ENCODE measurements at places on chromosomes 1 and 21.
A peak's percentile ranks its signal among the peaks of the same experiment; 100 is the strongest.

DNA sequence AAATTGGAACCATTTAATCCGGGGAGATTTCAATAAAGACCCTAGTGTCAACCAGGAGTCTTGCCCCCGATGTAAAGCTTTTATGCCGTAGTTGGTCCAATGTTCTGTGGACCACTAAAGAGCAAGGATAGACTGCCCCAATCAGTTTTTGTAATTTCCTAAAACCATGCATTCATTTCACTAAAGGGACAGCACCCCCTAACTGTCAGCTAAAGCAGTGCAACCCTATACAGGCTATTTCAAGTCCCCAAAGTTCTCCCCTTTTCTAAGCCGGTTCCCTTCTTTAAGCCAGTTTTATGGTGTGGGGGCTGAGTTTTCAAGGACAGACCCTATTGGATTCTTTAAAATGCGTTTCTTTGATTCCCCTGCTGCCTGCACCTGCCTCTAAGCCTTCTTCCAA, 12.7 kb upstream of the PDPN start:
- DNase-seq = no peak

GRCh38 chr1:245804696-245805095, 649.9 kb downstream of the KIF26B start:
- DNase-seq = no peak

DNA sequence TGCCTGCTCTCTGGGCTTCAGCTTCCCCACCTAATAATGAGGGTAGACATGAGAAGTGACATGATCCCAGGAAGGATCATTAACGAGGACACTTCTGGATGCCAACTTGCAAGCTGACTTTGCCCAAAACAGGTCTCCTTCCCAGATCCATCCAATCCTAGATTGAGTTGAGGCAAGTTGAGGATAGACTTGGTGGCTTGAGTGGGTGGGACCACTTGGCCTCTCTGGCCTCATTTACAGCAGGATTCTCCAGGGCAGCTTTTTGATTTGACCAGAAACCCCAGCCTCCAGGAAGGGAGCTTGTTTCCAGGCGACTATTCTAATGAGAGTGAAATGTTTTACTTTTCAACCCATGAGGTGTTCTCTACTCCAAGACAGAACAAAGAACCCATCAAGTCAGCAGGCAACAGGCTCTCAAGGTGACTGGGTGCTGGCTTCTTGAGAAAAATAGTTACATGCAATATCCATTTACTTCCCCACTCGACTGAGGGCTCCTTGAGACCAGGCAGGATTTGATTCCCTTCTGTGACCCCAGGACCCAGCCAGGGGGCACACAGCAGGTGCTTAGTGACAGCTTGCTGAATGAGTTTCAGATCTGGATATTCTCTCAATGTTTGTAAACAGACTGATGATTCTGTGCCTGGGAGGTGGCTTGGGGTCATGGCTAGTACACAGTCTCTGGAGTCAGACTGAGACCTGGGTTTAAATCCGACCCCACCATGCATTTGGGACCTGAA, 128.2 kb downstream of the DMRTB1 start:
- no peak for DNase-seq

DNA sequence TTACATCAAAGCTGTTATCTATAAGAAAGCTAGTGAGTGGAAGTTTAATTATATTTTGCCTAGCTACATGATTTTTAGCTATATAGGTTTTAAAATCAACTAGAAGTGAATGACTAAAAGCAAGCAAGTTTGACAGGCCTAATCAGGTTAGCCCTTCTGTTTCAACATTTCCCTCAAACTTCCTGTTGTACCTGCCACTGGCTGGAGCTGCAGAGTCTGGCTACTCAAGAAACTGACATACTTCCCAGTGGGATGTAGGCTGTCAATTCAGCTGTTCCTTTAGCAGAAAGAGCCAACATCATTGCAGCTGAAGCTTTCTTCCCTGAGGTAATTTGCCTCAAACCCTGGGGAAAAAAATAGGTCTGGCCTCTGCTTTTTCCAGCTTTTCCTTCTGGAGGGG, 87.1 kb upstream of the TNR start:
- no peak for DNase-seq

- peak; percentile 84 for DNase-seq
These were observed 27.4 kb downstream of the RABIF start for GRCh38 chr1:202861420-202862132.

DNA sequence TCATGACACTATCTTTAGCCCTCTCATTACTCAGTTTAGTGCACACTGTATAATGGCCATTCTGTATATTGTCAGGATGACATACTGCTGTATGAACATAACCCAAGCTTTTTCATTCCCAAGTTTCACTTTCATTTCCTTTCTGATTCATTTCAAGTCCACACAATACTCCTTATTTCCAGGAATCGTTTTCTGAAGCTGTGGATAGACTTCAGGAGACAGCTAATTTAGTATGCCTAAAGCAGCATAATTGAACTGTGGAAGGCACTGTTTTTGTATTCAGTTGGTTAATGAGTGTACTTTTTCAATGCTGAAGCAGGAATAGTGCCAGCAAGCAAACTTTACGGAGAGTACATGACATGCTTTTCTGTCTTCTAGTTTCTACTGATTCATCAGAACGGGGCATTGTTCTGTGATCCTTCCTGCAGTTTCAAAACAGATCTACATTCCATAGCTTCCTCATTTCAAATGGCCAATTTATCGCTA, 578.5 kb upstream of the ZP4 start:
- no peak for DNase-seq

DNA sequence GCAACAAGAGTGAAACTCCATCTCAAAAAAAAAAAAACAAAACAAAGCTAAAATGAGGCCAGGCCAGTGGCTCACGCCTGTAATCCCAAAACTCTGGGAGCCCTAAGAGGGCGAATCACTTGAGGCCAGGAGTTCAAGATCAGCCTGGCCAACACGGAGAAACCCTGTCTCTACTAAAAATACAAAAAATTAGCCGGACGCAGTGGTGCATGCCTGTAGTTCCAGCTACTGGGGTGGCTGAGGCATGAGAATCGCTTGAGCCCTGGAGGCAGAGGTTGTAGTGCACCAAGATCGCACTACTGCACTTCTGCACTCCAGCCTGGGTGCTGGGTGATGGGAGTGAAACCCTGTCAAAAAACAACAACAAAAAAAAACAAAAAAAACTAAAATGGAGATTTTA, 191.2 kb upstream of the SGIP1 start:
- DNase-seq = no peak

DNA sequence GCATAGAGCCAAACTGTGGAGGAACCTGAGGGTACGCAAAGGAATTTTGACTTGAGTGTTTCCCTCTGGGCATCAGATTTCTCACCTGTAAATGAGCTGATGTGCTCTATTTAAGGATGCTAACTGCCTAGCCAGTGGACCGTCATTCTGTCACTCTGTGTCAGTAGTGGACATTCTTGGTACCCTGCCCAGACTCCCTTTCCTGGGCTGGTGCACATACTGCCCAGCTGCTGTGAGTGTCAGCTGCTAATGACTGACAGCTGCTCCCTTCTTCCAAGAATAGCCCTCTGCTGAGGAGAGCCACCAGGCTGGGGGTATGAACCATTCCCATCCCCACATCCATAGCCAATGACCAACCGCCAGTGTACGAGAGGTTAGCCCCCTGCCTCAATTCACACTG, 193.1 kb upstream of the DAB1 start:
- DNase-seq = no peak

GRCh38 chr1:53621144-53621543, 117.8 kb downstream of the GLIS1 start:
- DNase-seq = no peak

Data from Kasumi-1 (cell line).